ENCODE measurements at places on chromosomes 3 and 15.

DNA sequence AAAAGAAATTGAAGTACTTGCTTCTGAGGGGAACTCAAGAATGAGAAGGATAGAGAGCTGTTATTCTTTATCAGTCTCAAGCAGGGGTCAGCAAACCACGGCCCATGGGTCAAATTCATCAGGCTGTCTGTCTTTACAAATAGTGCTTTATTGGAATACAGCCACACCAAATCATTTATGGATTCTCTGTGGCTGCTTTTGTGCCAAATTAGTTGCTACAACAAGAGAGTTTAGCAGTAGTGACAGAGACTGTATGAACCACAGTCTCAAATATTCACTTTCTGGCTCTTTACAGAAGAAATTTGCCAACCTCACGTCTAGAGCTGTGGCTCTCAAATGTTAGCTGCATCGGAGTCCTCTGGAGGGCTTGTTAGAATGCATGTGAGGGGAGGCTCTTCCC lies 258.0 kb upstream of the RARB start:
- DNase-seq: no peak

- no peak for DNase-seq
Measured at GRCh38 chr3:110341047-110341446, 730.6 kb upstream of the NECTIN3 start.

DNA sequence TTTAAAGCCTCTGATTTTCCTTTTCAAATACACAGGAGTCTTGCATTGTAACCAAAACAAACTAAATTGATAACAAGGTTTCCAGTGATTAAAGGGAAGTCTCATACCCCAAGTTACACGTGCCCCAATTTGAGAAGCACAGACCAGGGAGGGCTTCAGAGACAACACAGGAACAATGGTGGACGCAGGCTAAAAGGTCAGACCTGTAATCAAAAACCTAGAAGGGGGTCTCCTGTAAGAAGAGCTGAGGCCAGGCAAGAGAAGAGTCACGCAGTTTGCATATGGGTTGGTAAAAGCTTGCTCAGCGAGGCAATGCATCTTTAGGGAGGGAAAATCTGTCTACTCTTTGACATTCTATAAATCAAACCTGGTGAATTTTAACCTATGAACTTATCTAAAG lies 58.6 kb upstream of the MCF2L2 start:
- no peak for DNase-seq

DNA sequence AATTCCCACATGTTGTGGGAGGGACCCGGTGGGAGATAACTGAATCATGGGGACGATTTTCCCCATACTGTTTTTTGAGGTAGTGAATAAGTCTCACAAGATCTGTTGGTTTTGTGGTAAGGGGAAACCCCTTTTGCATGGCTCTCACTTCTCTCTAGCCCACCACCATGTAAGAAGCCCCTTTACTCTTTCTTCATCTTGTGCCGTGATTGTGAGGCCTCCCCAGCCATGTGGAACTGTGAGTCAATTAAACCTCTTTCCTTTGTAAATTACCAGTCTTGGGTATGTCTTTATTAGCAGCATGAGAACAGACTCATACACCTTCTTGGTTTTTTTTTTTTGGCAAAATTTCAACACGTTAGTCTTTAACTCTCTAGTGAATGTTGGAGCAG lies 18.1 kb downstream of the ARL8B start:
- DNase-seq: no peak

GRCh38 chr15:86839502-86839901 lies 759.8 kb downstream of the AGBL1 start:
- DNase-seq: no peak

GRCh38 chr3:19147905-19148767 lies at the start of gene KCNH8:
TSS of gene KCNH8 (plus strand) at chr3:19148510. CDS start at chr3:19148720, 210 bp downstream.
- DNase-seq: no peak

GRCh38 chr3:9897408-9898372 lies 5.0 kb upstream of the IL17RE start:
- DNase-seq: no peak

DNA sequence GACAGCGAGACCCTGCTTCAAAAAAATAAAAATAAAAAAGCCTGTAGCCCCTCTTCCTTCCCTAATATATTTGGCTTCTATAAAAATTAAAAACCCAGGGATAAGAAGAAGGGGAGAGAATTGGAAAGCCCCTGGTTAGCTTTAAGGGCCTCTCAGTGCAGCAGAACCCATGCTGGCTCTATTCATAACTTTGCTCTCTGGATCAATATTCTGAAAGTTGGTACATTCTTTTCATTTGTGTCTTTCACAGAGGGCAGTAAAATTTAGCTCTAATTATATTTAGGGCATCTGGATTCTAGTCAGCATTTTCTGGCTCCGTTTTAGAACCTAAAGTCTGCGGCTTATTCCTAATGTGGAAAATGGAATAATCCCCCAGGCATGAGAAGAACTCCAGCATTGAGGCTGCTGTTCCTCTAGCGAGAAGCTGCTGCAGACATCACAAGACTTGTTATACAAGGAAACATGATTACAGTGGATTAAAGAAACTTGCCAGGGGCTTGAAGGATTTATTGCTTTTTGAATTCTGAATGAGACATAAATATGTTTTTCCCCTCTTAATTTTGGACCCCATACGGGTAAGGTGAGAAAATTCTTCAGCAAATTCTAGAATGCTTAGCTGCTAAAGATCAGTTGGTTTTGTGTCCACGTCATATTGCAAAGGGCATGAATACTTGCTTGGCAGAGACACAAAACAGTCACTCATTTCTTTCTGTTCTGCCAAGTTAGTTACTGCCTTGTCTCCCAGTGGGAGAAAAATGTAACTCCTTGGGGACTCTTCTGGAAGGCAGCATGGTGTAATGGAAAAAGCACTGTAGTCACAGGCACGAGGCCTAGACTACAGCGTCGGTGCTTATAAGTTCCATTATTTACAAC lies 177.7 kb downstream of the VGLL4 start:
- no peak for DNase-seq

- no peak for DNase-seq
Measured at GRCh38 chr3:11917051-11917450, 70.4 kb upstream of the TAMM41 start.

GRCh38 chr3:123004201-123004918 lies 23.2 kb downstream of the SEMA5B start:
- DNase-seq: no peak

- no peak for DNase-seq
Measured at GRCh38 chr3:178671377-178671776, 135.1 kb downstream of the KCNMB2 start.

- no peak for DNase-seq
Measured at GRCh38 chr15:60839510-60840211, 360.7 kb upstream of the ICE2 start.

DNA sequence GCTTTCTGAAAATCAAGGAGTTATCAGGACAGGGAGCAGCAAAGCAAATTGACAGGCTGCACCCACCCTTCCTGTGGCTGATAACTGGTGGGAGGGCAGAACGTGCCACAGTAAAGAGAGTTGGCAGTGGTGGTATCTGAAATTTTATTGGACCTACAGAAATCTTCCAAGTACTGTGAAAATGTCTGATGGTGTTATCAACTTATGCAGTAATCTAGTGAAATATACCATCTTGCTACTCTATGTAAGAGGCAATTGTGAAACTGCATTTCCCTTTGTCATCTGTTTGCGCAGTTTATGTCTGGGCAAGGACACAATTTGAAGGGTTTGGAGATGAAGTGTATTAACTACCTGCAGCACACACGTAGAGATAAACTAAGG lies 1.5 kb downstream of the PLCL2 start:
- DNase-seq: no peak

DNA sequence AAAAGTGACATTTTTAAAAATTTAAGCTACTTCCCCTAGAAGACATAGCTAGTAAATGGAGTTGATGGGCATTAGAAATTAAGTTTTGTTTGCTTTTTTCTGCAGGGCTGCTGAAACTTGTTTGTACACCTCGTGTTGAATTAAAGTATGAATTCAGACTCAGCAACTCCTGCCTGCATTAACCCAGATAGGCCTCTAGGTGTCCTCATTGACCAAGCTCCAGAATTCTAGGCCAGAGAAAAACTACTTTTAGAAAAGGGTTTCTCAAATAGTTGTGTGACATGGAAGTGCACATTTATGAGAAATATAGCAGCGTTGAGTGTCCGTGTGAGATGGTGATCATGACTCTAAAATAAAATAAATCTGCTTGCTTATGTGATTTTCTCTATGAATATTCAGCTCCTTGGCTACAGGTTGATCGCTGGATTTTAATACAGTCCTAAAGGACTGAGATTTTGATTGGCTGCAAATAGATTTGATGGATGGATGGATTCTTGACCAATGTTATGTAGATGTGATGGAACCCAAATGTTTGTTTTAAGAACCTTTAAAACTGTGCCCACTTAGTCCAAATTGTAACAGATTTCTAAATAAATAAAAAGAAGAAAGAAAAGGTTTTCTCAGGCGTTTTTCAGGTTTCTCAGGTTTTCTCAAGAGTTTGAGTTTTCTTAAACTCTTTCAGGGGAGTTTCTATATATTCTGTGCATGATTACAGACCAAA lies 39.4 kb upstream of the LMOD3 start:
- DNase-seq: no peak

DNA sequence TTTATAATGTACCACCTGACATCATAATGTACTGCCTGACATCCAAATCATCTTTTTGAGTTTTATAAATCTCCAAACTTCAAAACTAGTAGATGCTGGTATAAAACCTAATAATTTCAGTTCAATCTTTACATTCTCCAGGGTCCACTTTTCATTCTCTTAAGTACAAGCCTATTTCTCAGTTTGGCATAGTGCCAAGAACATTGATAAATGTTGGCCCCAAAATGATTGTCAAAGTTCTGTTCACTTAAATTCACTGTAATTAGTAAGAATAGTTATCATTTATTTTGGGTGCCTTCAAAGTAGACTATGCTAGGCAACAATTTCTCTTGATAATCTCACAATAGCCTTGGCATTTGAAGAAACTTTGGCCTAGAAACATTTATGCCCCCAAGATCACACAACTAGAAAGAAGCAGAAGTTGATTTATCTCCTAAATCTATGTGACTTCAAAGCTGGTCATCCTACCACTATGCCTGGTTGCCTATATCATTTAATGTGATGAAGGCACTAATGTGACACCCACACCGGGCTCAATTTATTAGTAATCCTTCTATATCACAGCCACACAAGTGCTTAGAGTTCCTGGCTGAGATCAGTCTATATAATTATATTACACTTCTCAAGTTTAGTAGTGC lies 101.7 kb downstream of the ZNF609 start:
- DNase-seq: no peak

DNA sequence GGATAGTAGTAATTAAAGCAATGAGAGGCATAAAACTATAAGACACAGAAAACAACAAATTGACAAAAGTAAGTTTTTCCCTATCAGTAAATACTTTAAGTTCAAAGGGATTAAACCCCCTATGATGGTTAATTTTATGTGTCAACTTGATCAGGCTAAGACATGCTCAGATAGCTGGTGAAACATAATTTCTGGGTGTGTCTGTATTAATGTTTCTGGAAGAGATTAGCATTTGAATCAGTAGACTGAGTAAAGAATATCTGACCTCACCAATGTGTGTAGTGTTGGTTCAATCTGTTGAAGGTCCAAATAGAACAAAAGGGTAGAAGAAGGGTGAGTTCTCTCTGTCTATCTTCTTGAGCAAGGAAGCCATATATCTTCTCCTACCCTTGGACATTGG lies 283.3 kb upstream of the GRM7 start:
- DNase-seq: no peak

- DNase-seq: no peak
Measured at GRCh38 chr3:68935778-68936177, 3.4 kb upstream of the TAFA4 start.

- DNase-seq: no peak
Measured at GRCh38 chr3:183491109-183491922, 62.9 kb upstream of the MCF2L2 start.

DNA sequence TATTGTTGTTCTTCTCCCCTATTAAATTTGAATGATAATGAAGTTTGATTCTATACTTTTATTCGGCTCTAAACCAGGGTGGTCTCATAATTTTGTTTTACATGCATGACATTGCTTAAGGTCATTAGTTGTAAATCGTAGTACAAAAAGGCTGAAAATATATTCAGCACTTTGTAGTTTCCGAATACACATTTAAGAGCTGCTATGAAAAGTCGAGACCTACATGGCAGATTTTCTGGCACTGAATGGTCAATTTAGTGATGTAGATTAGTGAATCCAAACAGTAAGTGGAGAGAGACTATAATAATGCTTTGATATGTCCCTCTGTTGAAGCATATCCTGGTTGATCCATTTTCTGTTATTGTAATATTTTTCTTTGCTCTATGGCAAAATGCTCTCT lies 254.0 kb upstream of the SOX2 start:
- DNase-seq: no peak

DNA sequence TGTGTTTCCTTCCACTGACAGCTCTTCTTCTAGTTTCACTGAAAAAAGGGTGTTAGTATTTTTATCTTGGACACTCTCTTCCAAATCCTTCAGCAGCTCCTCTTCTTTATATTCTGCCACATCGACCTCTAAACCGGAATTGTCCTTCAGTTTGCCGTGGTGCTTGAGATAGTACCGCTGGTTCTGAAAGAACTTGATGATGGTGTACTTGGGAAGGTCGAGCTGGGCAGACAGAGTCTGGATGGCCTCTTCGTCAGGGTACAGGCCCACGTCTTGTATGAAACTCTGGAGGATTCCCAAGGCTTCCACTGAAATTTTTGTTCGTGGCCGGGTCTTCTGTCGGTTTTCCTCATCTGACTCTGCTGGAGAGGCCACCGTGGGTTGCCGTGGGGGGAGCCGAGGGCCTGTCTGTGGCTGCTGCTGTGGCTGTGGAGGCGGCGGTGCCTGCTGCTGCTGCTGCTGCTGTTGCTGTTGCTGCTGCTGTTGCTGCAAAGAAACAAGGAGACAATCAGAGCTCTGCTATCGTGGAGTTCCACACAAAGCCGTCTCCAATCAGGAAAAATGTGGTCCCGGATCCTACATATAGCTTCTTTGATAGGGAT lies 75.8 kb downstream of the SATB1 start:
- DNase-seq: no peak

DNA sequence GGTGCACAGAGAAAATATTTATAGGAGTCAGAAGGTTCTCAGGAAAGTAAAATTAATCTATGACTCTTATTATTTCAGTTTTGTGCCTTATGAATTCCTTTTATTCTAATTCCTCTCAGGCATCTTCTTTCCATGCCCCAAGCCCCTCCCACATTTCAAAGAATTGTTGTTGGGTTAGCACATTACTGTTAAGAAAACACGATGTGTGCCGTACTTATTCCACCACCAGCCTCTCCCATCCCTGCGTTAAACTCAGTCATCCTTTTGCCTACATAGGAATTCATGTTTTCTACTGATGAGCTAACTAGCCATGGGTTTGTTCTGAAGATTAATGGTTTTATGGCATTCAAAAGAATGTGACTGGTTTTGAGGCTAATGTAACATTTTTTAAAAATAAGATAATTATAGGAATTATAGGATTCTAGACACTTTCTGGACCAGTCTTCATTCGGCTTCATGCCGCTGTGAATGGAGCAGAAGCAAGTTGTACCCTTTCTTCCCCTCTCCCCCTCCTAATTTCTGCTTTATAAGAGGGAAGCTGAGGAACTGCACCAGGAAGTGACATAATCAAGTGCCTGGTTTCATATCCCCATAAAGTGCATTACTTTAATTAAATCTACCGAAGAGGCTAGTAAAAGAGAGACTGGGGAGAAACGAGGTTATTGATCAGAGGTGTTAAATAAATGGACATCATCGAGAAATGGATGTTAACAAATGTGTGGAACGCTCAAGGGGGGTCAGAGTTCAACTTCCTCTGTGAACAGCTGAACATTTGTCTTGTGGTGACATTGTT lies 12.3 kb upstream of the MB21D2 start:
- DNase-seq: no peak
